GOT3 (cell line): ENCODE measurements at places on chromosomes 11 and 22.

DNA sequence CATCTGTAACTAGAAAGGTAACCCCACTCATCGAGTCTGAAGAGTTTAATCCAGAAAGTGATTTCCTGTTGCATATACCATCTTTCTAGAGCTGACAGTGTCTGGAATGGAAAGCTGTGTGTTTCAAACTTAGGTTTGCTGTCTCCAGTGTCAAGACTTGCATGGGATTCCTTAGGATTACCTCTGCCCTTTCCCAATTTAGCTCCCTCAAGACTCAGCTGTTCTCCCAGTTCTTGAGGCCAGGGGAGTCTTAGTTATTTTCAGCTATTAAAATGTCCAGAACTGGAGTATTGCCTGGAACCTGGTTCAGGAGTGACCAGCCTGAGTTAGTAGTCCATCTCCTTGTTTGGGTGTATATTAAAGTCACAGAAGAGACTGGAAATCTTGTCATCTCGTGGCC, 25.0 kb upstream of the LDHA start:
- no peak for DNase-seq

GRCh38 chr11:132493801-132494200, 1038.5 kb downstream of the OPCML start:
- no peak for DNase-seq

- DNase-seq, result no peak
Observed at GRCh38 chr11:66479394-66480116, 679 bp upstream of the DPP3 start.

- DNase-seq, result no peak
Observed at GRCh38 chr11:127733552-127733951, 733.0 kb upstream of the KIRREL3 start.

DNA sequence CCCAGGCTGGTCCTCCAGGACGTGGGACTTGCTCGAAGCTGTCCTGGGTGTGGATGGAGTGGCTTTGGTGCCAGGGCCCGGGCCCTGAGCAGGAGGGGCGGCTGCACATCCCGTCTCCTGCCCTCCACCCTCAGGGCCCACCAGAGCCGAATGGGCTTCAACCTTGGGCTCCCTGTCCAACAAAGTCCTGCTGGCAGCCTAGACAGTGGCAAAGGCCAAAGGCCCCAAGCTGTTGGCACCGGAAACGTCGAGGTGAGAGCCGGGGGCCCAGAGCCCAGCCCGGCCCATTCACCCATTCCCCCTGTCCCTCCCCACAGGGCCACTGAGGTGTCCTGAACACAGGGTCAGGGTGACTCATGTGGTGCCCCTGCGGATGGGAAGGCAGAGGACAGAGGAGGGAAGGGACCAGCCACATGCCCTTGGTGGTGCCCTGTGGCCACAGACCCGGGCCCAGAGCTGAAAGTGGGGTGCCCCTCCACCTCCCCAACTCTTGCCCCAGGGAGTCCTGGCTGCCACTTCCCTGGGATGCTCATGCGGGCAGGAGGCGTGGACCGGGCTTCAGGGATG, 9.1 kb downstream of the TSPAN32 start:
- DNase-seq, result no peak

- DNase-seq, result no peak
Observed at GRCh38 chr22:45703758-45704157, 32.1 kb downstream of the ATXN10 start.

DNA sequence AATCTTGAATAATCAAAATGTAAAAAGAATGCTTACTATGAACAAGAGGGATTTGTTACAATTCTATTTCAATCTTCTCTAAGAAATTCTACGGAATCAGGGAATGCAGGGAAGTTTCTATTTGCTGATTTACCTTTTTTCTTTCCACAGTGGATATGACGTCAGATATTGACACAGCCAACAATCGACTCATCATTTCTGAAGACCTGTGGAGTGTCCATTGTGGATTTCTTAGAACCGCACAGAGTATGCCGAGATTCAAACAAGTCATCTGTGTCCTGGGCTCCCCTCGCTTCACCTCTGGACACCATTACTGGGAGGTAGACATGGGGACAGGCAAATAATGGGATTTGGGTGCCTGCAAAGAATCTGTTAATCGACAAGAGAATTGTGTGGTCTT, 4.1 kb upstream of the RFPL1 start:
- DNase-seq, result no peak

GRCh38 chr11:69788956-69789355, 13.8 kb upstream of the FGF4 start:
- no peak for DNase-seq

- DNase-seq, result no peak
Observed at GRCh38 chr11:7525424-7525823, 11.6 kb downstream of the PPFIBP2 start.

DNA sequence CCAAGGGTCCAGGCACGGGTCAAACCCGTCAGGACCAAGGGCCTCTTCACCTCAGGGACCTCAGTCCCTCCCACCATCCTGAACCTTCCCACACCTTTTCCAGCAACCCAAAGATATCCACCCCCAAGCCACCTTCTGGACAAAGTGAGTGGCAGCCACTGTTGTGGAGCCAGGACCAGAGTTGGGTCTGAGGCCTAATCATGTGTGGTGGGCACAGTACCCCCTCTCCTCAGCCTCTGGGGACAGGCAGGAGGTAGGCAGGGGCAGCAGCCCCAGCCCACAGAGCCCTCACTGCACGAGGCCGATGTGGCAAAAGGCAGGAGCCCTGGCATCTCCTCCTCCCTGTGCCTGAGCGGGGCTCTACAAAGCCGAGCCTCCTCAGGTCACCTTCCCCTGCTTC, 2.5 kb downstream of the KCNJ11 start:
- DNase-seq, result no peak

DNA sequence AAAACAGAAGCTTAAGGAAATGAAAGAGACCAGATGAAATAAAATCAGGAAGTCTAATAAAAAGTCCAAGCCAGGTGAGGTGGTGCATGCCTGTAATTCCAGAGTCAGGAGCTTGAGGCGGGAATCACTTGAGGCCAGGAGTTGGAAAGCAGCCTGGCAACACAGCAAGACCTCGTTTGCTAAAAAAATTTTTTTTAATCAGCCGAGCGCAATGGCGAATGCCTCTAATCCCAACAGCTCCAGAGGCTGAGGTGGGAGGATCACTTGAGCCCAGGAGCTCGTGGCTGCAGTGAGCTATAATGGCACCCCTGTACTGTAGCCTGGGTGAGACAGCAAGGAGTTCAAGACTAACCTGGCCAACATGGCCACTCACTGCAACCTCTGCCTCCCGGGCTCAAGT, 8.0 kb downstream of the RAB6A start:
- DNase-seq, result no peak

DNA sequence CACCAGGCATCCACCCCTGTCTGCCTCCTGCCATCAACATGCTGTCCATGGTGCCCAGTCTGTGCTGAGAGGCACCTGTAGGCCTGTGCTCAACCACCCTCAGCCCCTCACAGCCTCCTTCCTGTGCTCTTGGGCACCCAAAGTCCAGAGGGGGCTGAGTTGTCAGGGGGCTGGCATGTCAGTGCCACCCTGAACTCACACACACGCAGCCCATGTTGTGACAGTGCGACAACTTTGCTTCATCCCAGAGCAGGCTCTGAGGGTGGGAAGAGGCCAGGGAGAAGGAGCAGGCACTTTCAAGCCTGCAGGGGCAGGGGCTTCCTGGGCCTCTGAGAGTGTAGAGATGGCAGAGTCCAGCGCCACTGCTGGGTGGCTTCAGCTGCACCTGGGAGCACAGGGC, 491.0 kb downstream of the TMEM135 start:
- DNase-seq, result no peak

GRCh38 chr11:120540744-120541465, 29.4 kb downstream of the GRIK4 start:
- DNase-seq, result no peak

- no peak for DNase-seq
Observed at GRCh38 chr11:61174273-61174672, 13.0 kb upstream of the VPS37C start.

GRCh38 chr11:29679996-29680395, 336.8 kb downstream of the KCNA4 start:
- no peak for DNase-seq

DNA sequence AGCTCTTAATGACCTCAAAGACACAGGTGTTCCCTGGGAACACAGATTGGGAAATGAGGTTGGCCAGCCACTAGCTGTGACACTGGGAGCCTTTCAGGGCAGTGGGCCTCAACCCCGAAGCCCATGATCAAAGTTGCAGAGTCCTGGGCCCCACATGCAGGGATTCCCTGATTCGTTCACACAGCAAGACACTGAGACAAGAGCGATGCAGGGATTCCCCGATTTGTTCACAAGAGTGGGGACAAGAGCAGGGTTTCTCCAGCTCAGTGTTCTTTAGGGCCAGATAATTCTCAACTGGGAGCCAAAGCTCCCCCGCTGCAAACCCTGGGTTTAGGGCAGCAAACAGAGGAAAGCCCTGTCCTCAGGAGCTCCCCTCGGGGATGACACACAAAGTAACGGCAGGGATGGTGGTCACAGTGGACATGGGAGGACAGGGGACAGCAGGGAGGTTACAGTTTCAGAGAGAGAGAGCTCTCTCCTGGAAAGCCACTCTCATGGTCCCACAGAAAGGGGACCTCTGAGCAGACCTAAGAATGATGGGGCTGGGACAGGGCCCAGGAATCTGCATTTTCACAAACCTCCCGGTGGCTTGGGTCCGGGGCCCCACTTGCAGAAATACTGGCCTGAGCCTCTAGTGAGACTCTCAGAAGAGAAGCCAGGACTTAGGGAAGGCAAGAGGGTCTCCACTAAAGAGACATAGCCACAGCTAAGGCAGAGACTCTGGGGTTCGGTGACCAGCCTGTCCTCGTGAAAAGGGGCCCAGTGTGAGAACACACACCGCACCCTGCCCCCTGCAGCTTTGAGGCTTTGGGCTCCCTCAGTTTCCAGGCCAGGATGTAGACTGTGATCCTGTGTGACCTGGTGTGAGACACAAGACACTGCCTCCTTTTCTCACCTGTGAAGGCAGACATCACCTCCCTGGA, 7.4 kb upstream of the GNAZ start:
- DNase-seq, result no peak

DNA sequence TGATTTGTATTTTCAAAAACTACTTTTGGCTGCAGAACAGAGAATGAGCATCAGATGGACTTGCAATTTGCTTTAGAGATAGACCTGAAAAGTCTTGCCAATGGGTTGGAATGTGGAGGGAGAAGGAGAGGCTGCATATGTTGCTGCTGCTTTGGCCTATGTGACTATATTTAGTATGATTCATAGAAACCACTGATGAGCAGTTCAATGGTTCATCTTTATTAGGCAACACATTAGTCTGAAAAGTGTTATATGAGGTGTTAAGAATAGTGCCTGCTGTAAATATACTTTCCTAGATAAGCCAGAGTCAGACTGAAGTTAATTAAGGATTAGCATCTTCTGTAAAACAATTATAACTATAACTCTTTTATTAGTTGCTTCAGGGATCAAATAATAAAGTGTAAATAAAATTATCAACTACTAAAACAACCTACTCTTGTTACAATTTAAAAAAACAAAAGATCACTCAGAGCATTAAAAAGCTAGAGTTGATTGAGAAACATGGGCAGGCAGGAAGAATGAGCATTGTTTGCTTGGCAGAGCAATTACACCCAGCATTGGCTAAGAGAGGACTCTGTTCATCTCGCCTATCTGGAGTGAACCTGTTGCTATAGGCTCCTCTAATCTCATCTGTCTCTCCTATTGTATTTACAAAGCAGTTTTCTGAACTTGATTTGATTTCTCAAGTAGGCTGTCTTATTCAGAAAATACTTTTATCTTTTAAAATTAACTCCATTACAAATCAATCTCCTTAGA, 36.3 kb downstream of the HORMAD2 start:
- DNase-seq, result no peak

DNA sequence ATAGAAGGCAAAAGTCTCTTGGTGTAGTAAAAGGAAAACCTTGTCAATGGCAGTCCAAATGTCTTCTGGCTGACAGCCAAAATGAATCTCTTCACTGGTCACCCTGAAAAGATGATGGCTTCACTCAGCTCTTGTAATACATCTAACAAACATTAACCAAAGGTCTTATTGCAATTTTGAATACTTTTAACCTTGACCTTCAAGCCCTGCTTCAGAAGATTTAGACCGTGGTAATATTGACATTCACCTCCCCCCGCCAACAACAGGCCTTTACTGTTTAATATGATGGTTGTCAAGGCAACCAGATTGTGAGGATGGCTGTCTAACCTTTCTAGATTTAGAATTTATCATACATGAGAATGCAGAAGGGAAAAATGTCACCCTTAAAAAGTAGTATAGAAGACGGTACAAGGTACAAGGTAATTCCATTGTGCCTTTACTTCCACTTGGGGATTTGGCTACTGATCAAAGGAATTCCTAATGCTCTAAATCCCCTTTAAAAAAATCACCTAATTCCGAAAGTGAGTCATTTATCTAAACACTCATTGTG, 342.3 kb downstream of the LARGE1 start:
- DNase-seq, result no peak

- peak; percentile 4 for DNase-seq
Observed at GRCh38 chr11:7020183-7020917, at the start of the genes NLRP14 and ZNF214. NLRP14 (plus strand) TSS chr11:7020479; CDS start chr11:7038587, 18,108 bp downstream. ZNF214 (minus strand) TSS chr11:7020346; CDS start chr11:7002835, 17,511 bp downstream.

DNA sequence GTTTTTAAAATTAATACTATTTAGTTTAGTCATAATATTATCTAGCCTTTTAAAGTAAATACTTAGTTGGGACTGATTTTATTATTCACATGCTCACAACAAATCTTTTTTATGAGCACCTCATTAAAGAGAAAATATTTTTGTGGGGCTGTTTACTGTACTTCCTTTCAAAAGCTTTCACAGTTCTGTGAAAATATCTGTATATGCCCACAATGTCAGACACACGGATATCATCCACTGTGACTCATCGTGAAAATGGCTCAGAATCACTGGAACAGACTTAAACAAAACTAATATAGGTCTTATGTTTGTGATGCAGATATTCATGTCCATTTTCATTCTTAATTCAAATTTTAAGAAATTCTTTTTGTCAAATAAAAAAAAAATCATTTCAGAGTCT, 305.2 kb downstream of the RAB38 start:
- DNase-seq, result no peak

DNA sequence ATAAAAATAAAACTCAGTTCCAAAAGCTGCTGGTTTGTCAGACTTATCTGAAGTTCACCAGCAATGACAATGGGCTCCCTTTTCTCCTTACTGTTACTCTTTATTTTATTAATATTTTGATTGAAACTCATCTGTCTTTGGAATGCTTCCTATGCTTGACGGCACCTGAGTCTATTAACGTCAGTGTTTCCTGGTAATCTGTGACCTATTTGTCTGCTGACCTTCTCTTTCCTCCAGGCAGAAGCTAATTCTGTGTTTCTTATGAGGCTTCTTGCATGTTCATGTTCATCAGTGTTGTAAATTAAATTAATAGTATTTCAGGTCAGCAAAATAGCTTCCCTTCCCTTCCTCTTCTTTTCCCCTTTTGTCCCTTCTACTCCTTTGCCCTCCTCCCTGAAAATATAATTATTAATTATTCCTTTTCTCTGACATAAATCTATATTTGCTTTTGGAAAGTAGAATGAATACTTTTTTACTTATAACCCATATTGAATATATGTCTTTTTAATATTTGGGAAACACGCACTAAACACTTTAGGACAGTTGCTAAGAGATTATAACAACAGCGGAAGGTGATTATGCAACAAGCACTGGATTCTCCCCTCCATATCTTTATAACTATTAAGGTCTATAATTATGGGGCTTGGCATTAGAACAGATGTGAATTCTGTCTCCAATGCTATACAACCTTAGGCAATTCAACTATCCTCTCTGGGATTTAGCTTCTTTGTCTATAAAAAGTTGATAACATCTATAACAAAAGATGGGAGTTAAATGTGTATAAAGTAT, 32.1 kb upstream of the PCF11 start:
- DNase-seq, result no peak

GRCh38 chr11:131909426-131910177, 539.2 kb downstream of the NTM start:
- DNase-seq, result no peak
